PC-9 (cell line): ENCODE measurements at places on chromosomes 6 and 20.

DNA sequence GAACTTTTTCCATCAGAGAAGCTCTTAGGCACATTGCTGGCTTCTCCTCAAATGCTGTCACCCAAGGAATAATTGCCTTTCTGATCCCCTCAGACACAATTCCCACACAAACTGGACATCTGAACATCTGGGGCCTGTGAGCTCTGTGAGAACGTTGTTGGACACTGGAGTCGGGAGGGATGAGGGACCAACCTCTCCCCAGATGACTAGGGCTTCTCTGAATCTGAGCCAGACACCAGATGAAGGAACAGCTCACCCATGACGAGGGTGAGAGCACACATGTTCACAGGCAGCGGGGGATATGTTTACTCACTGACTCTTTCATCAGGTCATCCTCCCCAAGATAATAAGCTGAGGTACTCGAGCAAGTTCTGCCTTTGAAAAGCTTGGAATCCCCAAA, 283.9 kb upstream of the SUPT3H start:
- DNase-seq = no peak

- DNase-seq = peak; percentile 29
Observed at GRCh38 chr20:51695574-51696303, 72.5 kb downstream of the ATP9A start.

DNA sequence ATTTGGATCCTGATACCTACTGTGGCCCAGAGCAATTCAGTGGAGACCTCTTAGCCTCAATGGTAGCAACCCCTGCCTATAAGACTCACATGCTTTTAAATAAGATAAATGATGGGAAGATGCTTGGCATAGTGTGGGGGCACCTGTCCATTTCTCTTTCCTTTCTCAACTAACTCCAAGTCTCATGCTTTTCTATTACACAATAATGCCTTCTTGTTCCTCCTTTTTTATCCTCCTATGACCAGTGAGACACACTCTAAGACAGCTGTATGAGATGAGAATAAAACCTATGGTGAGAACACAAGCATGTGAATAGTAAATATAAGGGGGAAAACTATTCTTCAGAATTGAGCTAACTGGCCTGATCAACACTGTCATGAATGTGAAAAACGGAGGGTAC, 147.0 kb upstream of the STXBP5 start:
- no peak for DNase-seq

DNA sequence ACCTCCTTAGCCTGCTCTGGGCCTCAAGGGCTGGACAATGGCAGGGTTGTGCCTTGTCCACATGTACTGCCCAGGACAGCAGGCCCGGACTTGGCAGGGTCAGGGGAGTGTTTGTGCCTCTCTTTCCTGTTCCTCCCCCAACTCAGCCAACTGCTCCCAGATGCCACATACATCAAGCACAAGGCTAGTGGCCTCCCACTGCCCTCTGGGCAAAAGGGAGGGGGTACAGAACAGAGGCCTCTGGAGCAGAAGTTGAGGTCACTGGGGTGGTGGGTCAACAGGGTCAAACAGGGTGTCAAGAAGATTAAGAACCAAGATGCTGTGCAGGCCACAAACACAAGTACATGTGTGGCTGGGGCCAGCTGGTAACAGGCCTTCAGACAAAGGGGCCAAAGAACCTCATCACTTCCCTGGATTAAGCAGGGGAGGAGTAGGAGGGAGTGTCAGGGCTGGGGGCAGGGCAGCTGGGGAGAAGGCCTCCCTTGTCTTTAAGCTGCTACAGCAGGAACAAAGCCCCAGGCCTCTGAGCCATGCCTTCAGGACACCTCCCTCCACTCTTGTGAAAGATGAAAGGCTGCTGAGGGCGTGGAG, 36.0 kb downstream of the KCNK5 start:
- DNase-seq = peak; percentile 24

- no peak for DNase-seq
Observed at GRCh38 chr6:166664135-166664534, 37.1 kb upstream of the RPS6KA2 start.
